ENCODE measurements at places on chromosomes 16 and 17.

- no peak for DNase-seq
Measured at GRCh38 chr17:32461498-32461852, 17.2 kb downstream of the PSMD11 start.

- no peak for DNase-seq
Measured at GRCh38 chr17:27469256-27469655, 13.0 kb downstream of the KSR1 start.

DNA sequence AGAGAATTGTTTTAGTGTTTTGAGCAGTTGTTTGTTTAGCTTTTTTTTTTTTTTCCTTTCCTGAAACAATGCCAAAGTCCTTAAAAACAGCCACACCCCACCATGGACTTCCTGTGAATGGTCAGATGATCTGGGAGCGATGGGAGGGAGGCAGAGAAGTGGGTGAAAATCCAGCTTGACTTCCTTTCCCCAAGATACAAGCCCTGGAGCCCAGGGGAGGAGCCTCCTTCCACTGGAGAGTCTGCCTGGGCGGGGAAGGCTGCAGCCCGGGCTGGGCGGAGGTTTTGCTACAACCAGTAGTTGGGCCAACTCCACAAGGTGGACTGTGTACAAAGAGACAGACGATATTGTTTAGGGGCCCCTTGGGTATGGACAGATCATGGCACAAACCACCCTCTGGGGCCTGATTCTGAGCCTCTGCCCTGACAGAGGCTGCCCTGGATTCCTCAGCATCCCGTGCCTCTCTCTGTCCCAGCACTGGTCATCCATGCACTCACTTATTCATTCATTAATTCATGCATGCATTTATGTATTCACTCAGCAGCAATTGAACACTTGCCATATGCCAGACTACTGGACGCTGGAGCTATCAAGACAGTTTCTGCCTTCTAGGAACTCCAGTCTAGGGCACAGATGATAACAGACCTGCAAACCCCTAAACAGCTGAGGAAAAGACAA lies 29.8 kb downstream of the WSB1 start:
- no peak for DNase-seq

DNA sequence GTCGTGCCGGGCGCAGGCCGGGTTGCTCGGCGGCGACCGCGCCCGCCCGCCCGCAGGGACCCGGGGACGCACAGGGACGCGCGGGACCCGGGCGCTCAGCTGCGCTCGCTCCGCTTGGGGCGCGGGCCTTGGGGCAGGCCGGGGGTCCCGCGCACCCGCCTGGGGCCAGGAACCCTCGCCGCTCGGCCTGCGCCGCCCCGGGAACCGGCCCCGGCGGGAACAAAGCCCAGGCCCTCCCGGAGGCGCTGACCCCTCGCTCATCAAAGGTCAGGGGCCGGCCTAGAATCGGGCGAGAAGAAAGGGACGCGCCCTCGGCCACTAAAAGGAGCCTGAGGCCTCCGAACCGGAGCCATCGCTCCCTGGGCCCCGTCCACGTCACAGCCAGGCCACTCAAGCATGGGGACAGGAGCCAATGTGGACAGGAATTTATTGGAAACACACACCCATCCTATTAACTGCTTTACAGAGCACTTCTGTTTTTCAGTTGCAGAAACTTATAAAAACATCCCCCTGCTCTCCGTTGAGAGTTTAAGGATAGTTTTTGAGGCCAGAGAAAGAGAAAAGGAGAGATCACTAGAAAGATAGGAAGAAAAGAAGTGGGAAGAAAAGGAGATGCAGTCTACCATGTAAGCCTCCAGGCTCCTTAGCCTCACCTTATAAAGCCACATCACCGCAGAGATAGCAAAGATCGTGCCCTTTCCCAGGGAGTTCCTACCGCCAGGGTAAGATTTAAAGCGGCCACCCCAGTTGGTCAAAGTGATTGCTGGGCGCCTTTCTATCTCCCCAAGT lies 558 bp upstream of the ZFHX3 start:
- no peak for DNase-seq

GRCh38 chr17:43662413-43663141 lies 855 bp upstream of the MEOX1 start:
- DNase-seq = no peak

DNA sequence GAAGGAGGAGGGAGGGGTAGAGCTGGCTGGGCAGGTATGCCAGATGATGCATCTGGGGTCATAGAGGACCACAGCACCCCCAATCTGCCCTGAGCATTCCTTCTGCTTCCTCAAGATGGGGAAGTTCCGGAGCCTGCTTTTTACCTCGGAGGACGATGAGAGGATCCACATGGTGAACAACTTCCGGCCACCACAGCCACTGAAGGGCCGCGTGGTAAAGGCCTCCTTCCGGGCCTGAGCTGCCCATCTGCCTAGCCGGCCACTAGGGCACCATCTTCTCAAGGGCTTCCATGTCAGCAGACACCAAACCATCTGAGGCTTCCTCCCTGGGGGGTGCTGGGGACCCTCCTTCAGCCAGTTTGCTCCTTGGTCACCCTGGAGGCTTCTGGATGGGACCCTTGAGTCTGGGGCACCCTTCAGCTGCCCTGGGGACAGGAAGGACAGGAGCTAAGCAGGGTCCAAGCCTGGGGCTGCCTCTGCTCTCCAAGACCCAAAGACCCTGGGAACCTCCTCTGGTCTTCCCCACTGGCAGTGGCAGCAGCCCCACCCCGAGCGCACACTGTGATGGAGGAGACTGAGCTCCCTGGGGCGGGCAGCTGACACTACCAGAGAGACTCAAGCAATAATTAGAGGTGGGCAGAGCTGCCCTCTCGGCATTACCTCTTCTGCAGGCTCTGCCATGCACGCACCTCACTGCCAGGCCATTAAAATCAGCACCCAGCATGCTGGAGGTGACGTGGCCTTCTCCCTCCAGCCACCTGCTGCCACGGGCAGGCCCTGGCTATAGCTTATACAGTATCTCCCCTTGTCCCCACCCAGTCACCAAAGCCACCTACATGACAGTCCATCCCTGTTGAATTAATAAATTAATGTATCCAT lies 9.3 kb downstream of the CA7 start:
- no peak for DNase-seq

DNA sequence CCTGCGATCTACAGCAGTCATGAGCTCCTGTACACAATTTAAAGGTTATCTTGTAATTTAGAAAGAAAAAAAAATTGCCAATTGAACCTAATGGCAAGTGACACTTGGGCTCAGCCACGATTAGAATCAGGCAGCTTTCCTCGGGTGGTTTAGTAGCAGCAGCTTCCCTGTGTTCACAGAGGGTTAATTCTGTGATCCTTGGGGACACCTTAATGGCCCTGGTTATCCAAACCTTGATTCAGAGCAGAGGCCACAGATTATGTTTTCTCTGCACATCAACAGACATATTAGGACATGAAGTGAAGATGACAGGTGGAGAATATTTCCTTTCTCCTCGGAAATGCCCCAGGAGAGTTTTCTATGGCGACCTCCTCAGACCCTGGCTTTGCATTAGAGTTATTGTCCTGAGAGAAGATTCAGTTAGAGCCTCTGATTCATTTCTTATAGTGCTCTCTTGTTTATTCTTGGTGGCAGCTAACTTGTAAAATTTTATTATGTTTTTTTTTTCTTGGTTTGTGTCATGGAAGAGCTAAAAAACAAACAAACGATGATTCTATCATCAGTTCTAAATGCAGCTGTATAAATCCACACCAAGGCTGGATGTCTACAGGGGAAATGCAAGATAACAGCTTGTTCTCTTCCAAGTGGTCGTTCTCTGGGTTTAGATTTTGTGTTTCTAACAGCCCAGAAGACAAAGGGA lies 351.2 kb upstream of the DYNLRB2 start:
- no peak for DNase-seq

- DNase-seq = no peak
Measured at GRCh38 chr17:35694906-35695305, 36.5 kb upstream of the RASL10B start.

- no peak for DNase-seq
Measured at GRCh38 chr17:3729881-3730280, 6.2 kb downstream of the HASPIN start.

- no peak for DNase-seq
Measured at GRCh38 chr16:86281421-86281820, 228.9 kb upstream of the FOXF1 start.

- no peak for DNase-seq
Measured at GRCh38 chr17:40457964-40458791, 14.9 kb downstream of the IGFBP4 start.

Data from NCI-H1417 treated with DMSO at 0.1 percent for 48 hours (cell line).